ENCODE measurements at places on chromosomes 16 and 17. TPM values are rescaled to one million over a fixed set of nuclear protein-coding genes. Genes with fewer than 3 reads are reported as not detected.
A peak's percentile ranks its signal among the peaks of the same experiment; 100 is the strongest.

FBXW10 gene
- 0.11 TPM for total RNA-seq

- H3K4me3 ChIP-seq: no peak overlapping the region
- no peaks in the 10 kb centered on the region for H3K27me3 ChIP-seq
- H3K27ac ChIP-seq: no peak overlapping the region
- H3K36me3 ChIP-seq: no peaks in the 10 kb centered on the region
- DNase-seq: peak; percentile 23
Measured at GRCh38 chr17:46270032-46270431, 24.9 kb upstream of the LRRC37A start.

GRCh38 chr17:39270923-39271322 is 45.2 kb upstream of the STAC2 start:
- no peak overlapping the region for H3K4me3 ChIP-seq
- H3K27me3 ChIP-seq: no peaks in the 10 kb centered on the region
- H3K36me3 ChIP-seq: no peaks in the 10 kb centered on the region
- no peak overlapping the region for H3K27ac ChIP-seq
- no peaks in the 10 kb centered on the region for H3K4me1 ChIP-seq

- H3K27ac ChIP-seq: peak overlapping the region; percentile 67
- H3K4me3 ChIP-seq: peak overlapping the region; percentile 79
- H3K36me3 ChIP-seq: no peaks in the 10 kb centered on the region
- H3K27me3 ChIP-seq: no peaks in the 10 kb centered on the region
- peak; percentile 45 for DNase-seq
Measured at GRCh38 chr16:138049-138417, 440 bp downstream of the NPRL3 start.

DNA sequence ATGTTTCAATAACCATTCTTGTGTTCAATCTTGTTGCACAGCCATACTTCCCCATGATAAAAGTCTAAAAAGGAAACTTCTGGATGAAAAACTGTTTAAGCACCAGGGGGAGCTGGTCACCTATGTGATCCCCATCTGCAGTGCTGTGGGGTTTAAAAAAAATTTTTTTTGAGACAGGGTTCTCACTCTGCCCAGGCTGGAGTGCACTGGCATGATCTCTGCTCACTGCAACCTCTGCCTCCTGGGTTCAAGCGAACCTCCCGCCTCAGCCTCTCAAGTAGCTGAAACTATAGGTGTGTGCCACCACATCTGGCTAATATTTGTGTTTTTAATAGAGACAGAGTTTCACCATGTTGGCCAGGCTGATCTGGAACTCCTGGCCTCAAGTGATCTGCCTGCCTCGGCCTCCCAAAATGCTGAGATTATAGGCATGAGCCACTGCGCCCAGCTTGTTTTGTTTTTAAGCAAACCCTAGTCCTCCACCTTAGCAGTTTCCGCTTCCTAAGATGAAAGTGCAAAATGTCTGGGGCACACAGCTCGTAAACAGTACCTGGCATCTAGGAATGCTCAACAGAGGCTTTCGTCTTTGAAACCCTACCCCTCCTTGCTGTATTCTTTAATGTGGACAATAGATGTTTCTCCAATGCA is 25.4 kb downstream of the DNAJA2 start:
- H3K27me3 ChIP-seq: no peaks in the 10 kb centered on the region
- H3K4me3 ChIP-seq: no peak overlapping the region
- no peak overlapping the region for H3K27ac ChIP-seq
- no peak for DNase-seq
- no peaks in the 10 kb centered on the region for H3K36me3 ChIP-seq

DNA sequence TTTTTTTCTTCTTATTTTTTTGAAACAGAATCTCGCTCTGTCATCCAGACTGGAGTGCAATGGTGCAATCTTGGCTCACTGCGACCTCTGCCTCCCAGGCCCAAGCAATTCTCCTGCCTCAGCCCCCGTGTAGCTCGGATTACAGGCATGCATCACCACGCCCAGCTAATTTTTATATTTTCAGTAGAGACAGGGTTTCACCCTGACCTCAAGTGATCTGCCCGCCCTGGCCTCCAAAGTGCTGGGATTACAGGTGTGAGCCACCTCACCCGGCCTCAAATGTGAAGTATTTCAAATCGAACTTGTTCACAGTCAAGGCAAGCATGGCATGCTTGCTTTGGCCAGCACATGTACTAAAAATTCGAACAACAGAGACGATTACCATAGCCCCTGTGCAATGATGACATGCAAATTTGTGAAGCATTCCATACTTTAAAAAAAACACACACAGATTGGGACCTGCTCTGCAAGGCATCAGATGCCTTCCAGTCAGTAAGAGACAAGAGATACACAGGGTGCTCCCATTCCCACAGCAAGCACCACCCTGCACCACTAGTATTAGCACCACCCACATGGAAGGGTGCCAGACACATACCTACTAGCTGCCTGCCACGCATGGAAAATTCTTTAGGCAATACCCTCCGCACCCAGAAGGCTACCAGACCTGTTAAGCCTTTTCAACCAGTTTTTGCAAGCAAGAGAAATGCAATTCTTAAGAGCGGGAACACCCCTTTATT is 47.2 kb downstream of the ANKRD11 start:
- H3K4me3 ChIP-seq: no peak overlapping the region
- DNase-seq: no peak

DNA sequence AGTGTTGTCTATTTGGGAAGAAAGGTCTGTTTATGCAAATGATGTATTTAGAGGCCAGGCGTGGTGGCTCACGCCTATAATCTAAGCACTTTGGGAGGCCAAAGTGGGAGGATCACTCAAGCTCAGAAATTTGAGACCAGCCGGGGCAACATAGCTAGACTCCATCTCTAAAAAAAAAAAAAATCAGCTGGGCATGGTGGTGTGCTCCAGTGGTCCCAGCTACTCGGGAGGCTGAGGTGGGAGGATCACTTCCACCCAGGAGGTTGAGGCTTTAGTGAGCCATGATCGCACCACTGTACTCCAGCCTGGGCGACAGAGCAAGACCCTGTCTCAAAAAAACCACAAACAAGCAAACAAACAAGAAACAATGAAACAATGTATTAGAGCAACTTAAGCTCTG is 18.9 kb upstream of the HEATR3 start:
- no peak overlapping the region for H3K4me3 ChIP-seq
- H3K27me3 ChIP-seq: no peaks in the 10 kb centered on the region
- DNase-seq: no peak
- H3K27ac ChIP-seq: no peak overlapping the region
- no peaks in the 10 kb centered on the region for H3K36me3 ChIP-seq
- no peaks in the 10 kb centered on the region for H3K4me1 ChIP-seq

Data from Caco-2 (cell line).